ENCODE measurements at places on chromosomes 2 and 18.

DNA sequence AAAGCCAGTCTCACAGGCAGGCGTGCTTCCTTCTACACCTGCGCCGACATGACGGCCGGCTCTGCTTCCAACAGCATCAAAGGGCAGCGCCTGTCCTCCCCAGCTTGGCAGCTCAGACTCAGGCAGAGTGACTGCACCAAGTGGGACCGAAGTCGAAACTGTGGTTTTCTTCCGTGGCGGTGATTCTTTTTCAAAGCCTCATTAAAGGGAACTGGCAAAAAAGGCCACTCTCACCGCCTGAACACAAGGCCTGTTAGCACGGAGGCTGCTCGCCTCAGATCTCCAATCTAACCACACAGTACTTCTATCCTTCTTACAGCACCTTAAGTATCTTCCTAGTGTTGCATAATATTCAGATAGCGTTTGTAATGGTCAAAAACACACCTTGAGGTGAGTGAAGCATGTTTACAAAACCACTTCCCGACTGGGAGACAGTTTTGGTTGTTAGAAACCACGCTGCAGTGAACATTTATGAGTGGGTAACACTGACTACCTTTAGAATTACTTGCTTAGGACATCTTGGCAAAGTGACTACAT lies 236.4 kb downstream of the HDAC4 start:
- peak; percentile 69 for DNase-seq

DNA sequence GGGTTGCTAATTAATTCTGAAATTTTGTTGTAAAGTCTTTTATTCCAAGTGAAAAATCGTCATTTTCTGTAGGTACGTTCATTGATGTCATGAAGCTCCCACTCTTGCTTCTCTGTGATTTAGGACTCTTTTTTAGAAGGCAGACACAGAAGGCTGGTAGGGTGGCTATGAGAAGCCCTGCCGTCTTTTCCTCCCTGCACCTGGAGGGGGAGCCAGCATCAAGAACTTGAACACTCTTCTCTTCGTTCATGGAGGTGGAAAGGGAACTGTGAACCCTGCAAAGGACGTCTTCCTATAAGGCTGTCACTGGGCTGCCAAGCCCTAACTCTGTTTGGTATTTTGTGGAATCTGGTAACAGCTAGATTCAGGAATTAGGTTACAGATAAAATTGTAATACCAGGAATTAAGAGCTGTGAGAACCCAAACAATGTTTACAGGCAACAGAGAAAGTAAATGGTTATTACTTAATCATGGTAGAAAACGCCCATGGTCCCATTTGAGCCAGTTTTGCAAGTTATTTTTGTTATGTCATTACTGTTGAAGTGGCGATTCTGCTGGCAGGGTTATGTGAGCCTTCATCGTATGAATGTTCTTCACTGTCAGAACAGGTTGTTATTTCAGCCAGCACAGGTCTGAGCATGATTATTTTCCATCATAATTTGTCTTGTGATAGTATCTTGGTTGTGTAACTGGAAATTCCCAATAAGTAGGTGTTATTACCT lies 112.2 kb downstream of the OSBPL6 start:
- DNase-seq = peak; percentile 71

GRCh38 chr2:223594831-223595230 lies 7.3 kb downstream of the SCG2 start:
- DNase-seq = no peak

DNA sequence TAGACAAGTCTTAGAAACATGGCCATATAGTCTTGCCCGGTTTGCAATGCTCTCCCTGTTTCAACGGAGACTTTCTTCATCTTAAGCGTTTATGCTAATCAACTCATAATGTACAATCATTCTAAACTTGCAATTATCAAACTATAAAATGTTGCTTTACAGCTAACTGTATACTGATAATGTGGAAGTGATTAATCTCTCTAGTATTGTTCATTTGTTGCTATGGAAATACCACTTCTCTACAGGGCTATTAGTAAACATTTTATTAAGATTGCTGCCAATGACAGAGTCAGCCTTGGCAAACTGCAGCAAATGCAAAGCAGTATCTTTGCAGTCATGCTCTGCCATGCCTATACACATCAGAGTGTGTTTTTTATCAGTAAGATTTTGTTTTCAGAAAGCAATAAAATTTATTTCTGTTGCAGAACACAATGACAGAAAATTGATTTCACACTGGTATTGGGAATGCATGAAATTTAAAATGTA lies 1201.8 kb upstream of the CDH2 start:
- no peak for DNase-seq

DNA sequence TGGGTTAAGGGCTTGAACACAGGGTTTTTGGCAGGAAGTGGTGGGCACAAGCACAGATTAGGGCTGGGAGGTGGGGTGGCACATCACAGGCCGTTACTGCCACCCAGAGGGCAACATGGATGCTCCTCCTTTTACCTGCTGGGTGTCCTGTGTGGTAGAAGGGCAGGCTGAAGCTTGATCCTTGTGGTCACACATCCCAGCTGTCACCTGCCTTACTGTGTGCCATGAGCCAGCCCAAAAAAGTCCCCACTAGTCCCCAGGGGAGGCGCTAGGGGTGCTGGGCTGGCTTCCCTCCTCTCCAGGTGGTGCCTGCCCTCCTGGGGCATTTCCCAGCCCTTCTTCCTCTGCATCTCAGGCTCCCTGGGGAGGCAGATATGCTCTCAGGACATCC lies 50.5 kb upstream of the ALPP start:
- DNase-seq = no peak

- peak; percentile 79 for DNase-seq
Measured at GRCh38 chr2:20525041-20526035, 78.5 kb downstream of the RHOB start.

DNA sequence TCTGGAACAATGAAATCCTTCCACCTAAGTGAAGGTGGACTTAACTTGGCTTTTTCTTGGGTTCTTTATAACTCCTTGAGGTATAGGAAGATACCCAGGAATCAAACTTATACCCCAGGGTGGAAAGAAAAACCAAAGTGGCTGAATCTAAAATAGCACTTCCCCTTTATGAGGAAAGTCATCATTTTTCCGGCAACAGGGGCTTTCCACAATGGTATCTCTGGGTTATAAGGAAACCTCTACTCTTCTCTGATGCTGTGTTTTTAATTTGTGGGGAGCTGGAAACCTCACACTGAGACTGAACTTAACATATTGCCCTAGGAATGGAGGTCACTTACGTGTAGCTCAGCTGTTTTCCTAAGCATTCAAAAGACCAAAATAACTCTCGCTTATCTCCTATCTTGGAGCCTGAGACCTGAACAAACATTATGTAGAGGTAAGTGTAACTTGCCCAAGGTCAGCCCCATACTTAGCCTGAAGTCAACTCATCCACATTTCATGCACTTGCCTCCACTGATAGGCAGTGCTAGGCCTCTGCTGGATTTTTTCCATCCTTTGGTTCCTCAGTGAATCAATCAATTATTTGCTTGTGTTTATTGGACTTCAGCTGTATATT lies 117.9 kb downstream of the SETBP1 start:
- no peak for DNase-seq

GRCh38 chr2:10306901-10307463 lies 4.3 kb downstream of the HPCAL1 start:
- DNase-seq = no peak

DNA sequence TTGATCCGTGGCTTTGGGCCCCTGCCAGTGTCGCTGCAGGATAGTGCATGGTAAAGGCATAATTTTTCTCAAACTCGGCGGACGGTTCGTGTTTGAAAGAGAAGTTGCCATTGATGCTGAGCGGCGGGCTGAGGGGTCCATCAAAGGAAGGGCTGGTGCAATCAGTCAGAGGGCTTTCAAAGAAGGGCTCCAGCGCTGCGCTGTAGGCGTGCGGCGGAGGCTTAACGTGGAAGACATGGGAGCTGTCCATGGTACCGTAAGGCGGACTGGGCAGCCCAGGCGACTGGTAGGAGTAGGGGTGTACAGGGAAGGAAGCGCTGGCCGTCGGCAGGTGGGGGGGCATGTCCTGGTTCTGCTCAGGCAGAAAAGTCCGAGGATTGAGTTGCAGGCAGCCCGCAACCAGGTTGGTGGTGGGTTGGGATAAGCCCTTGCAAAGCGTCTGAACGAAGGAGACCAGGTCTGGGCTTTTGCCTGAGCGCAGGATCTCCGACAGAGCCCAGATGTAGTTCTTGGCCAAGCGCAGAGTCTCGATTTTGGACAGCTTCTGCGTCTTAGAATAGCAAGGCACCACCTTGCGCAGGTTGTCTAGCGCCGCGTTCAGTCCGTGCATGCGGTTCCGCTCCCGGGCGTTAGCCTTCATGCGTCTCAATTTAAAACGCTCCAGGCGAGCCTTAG lies 2.3 kb downstream of the NEUROD1 start:
- DNase-seq = peak; percentile 80

DNA sequence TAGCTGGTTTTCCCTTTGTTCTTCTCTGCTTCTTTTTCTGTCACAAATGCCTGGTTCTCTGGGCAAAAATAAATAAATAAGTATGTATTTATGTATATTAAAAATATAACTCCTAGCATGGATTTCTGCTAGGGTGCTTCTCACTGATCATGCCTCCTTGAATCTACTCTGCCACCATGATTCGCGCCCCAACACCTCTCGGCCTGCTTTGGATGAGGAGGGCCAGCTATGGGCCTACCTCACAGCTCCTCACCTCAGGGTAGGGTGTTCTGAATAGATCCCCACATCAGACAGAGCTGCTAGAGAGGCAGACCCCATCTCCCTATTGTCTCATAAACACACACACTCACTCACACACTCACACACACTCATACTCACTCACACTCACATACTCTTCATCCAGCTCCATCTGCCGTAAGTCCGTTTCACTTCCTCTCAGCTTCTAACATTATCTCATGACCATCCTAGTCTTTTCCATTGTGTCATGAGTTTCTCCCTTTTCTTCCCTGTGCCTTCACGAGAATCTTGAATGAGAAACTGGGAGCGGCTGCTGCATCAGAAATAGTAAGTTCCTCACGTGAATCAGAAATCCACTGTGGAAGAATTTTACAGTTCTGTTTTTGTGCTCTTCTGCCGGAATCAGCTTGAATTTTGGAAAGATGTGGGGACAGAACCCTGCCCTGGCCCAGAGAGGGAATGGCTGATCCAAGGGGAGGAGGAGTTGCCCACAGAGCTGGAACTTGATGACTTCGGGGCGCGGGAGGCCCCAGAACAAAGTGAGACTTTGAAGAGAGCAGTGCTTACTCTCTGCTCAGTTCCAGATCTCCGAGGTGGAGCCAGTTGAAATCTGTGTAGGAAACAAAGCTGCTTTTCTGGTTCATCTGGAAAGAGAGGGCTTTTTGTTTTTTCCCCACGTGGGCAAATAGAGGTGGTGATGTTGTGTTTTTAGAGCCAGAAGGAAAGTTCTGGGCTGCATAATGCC lies 20.9 kb downstream of the ANXA4 start:
- DNase-seq = no peak

DNA sequence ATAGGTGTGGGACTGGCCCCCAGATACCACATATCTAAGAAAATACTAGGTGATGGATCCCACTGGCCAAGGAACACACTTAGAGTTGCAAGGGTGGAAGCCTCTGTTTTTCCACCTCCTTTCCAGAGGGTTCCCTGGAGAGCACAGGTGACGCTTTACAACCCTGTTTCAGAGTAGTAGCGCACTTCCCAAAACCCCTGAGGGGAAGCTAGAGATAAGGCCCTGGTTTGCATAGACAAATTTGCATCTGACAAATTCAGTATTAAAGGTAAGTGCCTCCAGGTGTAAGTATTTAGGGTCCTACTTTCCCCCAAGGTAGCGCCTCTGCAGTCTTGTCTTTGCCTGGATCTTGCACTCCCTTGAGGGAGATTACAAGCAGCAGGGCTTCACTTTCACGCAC lies 474 bp upstream of the CERKL start:
- no peak for DNase-seq

DNA sequence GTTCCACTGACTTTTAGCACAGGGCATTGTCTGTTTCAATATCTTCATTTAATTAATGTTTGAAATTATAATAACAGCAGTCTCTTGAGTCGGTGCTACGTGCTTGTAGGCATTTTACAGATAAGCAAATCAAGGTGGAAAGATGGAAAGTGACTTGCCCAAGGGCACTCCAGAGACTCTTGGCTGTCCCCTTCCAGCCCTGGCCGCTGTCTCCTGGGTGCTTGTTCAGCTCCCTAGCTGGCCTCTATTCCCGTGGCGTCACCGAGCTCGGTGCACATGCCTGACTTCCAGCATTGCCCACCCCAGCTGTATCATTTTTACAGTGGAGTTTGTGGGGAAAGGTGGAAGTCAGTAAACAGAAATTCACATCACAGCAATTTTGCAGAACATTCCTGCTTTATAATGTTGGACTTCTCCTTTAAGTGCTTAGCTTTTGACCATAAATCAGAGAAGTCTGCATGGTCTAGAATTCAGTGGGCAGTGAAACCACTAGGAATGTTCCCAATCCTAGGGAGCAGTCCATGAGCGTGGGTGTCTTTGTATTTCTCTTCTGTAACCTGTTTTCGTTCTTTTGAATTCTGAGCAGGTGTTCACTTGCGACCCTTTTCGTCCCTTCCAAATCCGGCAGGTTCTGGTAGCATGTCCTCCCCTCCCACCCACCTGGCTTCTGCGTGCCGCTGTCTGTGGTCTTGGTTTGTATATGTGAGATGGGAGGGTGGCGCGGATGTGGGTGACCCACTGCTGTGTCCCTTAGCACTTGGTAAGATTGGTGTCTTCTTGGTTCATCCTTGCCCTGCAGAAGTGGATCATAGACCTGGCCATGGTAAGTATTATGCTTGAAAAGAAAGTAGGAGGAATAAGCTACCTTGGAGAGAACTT lies 8.4 kb downstream of the SLC66A3 start:
- DNase-seq = no peak

DNA sequence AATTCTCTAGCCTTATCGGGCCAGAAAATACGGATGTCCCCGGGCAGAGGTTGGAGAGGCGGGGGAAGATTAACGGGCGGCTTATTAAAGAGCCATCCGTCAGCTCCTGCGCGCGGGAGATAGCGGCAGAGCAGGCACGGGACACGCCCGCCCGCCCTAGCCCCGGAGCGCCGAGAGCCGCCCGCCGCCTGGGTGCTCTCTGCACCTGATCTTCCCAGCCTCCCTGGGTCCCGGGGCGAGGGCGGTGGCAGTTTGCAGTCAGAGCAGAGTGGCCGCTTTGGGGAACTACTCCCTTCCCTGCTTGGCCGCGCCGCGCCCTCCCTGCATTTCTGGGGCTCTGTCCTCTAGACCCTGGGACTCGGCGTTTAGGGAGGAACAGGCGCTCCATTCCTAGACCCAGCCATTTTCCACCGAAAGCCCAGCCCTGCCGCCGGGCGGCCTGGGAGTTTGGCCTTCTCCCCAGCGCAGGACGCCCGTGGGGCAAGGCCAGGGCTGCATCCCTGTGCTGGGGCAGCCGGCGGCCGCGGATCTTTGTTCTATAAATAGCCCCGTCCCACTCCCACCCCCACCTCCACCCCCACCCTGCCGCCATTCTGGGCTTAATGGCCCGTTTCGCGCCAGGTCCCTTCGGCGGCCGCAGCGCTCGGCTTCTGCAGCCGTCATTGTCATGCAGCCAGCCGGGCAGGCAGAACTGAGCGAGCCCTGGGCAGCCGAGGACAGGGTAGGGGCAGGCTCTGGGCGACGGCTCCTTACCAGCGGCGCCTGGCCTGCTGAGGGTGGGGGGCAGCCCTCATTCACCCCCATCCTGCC lies 6.6 kb downstream of the GAD1 start:
- no peak for DNase-seq

- no peak for DNase-seq
Measured at GRCh38 chr2:69241093-69241492, 145.9 kb downstream of the GFPT1 start.
